LHCN-M2 (cell line): ENCODE measurements at places on chromosomes 7 and 10. TPM values are rescaled to one million over a fixed set of nuclear protein-coding genes. Genes with fewer than 3 reads are reported as not detected.

DNA sequence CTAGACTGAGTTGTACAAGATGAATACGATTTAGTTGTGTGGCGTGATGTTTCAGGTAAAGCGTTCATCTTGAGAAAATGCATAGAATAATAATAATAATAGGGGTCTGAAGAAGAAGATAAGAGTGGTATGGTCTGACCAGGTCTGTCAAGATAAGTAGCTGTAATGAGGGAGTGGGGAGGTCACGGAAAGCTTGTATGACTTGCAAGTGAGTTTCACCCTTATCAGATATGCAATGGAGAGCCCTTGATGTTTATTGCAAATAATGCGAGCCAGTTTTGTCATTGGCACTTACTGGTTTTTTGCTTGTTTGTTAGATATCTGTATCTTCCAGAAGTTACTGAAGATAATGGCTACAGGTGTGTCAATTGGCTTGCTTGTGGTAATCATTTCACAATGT, 611.5 kb downstream of the CNTNAP2 start:
- no peak for DNase-seq

DNA sequence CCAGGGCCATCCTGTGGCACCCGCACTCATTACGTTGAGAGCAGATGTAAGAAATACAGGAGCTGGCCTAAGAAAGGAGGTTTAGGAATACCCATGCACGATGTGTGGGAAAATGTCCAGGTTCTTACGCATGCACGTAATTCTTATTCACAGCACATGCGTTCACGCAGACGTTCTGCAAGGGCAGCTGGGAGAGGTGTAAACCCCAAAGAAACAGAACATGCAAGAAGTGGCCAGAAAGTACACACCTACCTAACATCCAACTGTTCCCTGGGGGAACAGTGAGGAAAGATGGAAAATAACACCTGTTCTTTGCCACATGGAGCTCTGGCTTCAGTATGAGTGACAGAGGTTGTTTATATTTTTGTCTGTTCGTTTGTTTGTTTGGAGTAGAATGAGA, 285.6 kb downstream of the PRPF18 start:
- DNase-seq = peak; percentile 86

GRCh38 chr10:639001-639750, 50.3 kb downstream of the DIP2C start:
- DNase-seq = no peak

DNA sequence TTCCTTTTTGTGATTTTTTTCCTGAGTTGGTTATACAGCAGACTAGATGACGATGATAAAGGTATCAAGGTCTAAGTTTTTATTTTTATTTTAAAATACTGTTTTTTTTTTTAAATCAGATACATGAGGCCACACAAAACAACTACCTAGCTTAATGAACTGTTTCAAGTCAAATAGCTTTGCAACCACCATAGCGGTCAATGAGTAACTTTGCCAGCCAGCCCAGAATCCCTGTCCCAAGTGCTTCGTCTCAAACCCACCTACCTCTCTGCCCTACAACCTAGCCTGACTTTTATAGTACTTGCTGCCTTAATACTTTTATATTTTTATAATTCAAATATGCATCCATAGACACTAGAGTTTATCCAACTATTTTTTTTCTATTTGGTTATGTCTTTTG, 676.5 kb downstream of the NRG3 start:
- DNase-seq = no peak

- no peak for DNase-seq
These were observed 255.6 kb upstream of the BMPER start for GRCh38 chr7:33649476-33650441.

DNA sequence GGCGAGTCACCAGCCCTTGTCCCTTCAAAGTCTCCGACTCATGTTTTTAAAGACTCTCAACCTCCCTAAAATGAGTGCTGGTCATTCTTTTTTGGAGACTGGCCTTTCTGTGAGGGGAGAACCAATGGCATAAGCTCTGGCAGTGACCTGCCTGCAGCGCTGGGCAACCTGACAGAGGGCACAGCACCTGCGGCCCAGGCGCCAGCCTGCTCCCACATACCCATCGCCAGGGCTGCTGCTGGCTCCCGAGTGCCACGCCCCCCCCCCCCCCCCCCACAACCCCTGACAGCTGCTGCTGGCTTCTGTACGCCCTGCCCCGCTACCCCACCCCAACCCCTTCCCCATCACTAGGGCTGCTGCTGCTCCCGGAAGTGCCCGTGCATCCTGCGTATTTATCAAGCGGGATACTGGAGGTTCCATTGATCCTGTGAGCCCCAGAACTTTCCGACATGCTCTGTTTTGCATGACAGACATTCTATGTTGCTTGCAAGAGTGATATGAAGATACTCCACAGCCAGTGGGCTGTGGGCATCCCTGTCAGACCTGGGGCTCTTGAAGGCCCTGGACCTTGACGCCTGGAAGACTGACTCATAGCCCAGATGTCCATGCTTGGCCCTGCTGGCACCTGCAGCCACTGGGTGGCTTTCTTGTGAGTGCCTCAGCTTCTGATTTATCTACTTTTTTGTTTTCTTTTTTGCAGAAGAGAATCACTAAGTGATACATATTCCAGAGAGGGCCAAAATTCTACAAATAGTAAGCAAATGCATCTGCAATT, 243.9 kb downstream of the ZMYND11 start:
- DNase-seq = no peak

DNA sequence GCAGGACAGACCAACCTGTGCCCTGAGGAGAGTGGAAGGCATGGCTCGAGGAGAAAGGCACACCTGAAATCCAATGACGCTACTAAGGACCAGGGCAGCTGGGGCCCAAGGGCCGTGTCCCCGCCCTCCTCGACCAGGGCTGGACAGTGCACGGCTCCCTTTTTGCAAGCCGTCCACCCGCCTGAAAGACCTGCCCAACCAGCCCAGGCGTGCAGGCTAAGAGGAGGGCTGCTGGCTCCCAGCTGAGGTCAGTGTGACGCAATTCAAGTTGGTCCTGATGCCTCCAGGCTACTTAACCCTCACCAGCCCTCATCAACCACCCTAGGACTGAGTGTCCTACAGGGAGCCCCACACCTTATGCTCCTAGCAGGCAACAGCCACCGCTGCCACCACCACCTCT, 69.3 kb downstream of the DLG5 start:
- no peak for DNase-seq

NPC1L1 gene
- total RNA-seq = not detected in 2 replicates

CNPY1 gene
- total RNA-seq = not detected in 2 replicates

MAP3K8 gene
- 0.40 and 1.7 TPM in 2 replicates for total RNA-seq

SFRP4 gene
- total RNA-seq = 0.32 and 0.46 TPM in 2 replicates
